ENCODE measurements at places on chromosomes 16 and 17. TPM values are rescaled to one million over a fixed set of nuclear protein-coding genes. Genes with fewer than 3 reads are reported as not detected.

The RNU2-1 gene
- not detected for total RNA-seq

The BRIP1 gene
- not detected for total RNA-seq

The CDRT15 gene
- total RNA-seq = not detected

The HEATR9 gene
- total RNA-seq = not detected

The ELMO3 gene
- 2.2 TPM for total RNA-seq

The CTRB1 gene
- total RNA-seq = not detected

The USP43 gene
- total RNA-seq = 0.24 TPM

The POLR3K gene
- 4.0 TPM for total RNA-seq

The HBZ gene
- total RNA-seq = not detected

The NTN1 gene
- total RNA-seq = 163 TPM

The METTL2A gene
- total RNA-seq = 11.3 TPM

The INPP5K gene
- total RNA-seq = 64.9 TPM

DNA sequence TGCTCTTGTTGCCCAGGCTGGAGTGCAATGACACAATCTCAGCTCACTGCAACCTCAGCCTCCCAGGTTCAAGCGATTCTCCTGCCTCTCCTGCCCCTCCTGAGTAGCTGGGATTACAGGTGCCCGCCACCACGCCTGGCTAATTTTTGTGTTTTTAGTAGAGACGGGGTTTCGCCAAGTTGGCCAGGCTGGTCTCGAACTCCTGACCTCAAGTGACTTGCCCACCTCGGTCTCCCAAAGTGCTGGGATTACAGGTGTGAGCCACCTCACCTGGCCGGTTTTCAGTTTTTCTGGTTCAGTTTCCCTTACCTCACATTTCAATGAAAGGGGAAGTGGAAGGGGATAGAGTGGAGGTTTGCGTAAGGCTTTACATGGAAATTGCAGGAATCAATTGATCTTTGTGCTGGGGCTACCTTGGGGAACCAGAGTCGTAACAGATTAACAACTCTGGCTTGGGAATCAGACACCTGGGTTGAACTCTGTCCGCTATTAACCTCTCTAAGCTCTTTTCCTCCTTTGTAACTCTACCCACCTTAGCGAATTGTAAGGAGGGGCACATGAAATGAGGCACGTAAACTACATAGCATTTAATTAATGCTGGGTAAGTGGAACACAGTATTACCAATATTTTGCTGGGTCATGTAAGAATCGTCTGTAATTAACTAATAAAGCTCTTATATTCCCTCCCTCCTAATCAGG is 3.2 kb downstream of the MPV17L start:
- no peak for DNase-seq

DNA sequence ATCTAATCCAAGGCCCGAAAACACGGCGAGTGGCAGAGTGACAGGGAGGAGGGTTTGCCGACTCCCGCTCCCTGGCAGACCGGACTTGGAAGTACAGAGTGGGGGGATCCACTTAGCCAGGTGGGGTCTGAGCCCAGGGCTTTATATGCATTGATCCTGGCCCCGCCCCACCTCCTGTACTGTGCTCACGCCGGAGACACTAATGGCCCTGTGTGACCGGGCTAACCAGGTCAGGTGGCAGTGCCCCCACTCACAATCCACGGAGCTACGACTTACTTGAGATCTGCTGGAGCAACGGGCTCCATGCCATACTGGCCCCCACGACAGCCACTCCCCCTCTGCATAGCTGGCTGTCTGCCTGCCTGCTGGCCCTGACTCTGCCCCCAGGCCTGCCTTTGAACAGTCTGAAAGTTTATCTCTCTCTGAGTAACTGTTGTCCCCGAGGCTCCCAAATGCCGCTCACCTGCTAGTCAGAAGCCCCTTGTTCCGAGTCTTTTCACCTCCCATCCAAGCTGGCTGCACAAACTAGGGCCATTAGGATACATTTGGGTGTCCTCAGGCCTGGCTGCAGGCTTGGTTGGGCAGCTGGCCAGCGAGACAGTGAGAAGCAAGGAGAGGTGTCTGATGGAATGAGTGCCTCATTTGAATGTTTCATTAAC is 28.0 kb downstream of the CACNA1G start:
- no peak for DNase-seq

DNA sequence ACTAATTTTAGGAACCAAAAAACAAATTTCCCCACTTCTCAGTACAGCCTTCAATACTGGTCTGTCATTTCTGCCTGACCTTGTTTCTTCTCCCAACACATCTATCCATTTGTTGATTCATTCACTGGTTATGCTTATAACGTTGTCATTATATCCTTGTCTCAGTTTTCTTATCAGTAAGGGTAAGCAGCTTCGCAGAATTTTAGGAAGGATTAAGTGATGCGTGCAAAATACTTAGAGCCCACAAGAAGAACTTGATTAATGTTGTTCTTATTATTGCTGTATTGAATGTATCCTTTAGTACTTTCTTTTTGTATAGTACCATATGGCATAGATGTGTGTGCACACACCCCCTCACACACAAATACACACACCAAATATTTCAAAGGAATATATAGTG is 403.5 kb upstream of the HSBP1 start:
- DNase-seq = no peak

GRCh38 chr16:85390511-85391174 is 222.5 kb upstream of the GSE1 start:
- DNase-seq = peak; percentile 95

GRCh38 chr16:2177561-2177960 is 18.8 kb downstream of the CASKIN1 start:
- DNase-seq = no peak

DNA sequence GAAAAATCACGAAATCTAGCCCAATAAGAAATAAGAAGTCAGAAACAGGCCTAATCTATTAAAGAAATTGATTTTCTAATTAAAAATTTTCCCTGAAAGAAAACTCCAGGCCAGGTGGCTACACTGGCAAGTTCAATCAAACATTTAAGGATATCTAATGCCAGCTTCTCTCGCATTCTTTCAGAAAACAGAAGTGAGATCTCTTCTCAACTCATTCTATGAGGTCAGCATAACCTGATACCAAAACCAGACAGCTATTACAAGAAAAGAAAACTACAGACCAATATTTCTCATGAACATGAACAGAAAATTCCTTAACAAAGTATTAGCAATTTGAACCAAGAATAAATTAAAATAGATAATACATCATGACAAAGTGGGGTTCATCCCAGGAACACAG is 52.4 kb downstream of the AXIN2 start:
- no peak for DNase-seq

DNA sequence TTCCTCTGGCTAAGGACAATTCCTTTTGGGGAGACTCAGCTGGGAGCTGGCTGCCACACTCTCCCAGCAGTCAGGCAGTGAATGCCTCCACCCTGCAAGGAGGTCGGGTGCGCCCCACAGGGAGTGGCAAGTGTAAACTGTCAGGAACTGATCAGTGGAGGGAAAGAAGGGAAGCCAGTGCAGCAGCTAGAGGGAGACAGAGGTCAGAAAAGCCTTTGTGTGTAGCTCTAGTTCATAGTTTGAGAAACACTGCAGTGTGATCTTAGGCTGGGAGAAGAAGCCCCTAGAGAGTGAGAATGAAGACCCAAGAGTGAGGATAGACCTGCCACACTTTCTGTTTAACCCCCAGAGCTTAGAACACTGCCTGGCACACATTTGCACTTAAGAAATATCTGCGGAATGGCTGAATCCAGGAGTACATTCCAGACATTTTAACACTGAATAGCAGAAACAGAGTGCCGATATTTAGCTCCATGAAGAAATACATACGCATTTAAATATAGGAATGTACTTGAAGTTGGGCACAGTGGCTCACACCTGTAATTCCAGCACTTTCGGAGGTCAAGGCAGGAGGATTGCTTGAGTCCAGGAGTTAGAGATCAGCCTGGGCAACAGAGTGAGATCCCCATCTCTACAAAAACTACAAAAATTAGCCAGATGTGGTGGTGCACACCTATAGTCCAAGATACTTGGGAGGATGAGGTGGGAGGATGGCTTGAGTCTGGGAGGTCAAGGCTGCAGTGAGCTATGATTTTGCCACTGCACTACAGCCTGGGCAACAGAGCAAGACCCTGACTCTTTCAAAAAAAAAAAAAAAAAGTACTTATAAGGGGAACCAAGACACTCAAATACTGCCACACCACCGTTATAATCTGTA is 11.1 kb upstream of the SLC5A11 start:
- no peak for DNase-seq

- peak; percentile 21 for DNase-seq
These were observed 70.9 kb upstream of the METRNL start for GRCh38 chr17:83008526-83008925.

GRCh38 chr16:68232335-68232734 is 3.6 kb downstream of the ESRP2 start:
- no peak for DNase-seq

DNA sequence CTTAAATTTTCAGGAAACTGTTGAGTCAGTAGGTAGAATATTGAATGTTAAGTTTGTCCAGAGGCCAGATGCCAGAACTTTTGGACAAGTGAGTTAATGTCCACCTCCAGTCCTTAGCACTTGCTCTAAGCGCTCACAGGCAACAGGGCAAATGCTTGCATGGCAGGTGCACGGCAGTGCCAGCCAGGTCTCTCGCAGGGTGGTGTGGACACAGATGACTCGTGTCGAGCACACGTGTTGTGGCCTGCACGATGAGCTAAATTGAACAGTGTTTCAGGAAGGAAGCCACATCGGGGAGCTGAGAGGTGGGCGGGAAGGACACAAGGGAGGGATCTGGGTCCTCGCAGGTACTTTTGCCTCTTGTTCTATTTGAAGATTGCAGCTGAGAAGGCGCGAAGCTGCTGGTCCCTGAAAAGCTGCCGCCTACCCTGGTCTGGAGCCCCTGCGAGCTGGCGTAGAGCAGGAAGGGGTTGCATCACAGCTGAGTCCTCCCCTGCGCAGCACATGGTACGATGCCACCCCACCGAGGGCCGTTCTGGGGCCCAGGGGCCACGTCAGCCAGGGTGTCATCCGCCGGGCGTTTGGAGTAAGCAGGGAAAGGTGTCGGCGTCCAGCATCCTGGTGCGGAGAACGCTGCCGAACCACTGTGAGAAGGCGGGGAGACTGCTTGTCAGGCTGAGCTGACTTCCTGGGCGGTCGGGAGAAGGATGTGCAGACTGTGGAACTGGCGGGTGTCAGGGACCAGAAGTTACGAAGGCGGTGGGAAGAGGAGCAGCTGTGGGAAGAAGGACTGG is 6.3 kb downstream of the RAB40C start:
- no peak for DNase-seq

GRCh38 chr16:73408311-73408710 is 360.4 kb upstream of the ZFHX3 start:
- no peak for DNase-seq

DNA sequence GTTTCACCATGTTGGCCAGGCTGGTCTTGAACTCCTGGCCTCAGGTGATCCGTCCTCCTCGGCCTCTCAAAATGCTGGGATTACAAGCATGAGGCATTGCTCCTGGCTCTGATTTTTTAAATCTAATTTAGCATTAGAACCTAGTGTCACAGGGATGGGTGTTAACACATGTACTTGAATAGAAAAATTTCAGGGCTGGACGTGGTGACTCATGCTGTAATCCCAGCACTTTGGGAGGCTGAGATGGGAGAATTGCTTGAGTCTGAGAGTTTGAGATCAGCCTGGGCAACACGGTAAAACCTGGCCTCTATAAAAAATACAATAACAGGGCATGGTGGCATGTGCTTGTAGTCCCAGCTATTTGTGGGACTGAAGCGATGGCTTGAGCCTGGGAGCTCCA is 6.0 kb upstream of the RNF135 start:
- DNase-seq = no peak

DNA sequence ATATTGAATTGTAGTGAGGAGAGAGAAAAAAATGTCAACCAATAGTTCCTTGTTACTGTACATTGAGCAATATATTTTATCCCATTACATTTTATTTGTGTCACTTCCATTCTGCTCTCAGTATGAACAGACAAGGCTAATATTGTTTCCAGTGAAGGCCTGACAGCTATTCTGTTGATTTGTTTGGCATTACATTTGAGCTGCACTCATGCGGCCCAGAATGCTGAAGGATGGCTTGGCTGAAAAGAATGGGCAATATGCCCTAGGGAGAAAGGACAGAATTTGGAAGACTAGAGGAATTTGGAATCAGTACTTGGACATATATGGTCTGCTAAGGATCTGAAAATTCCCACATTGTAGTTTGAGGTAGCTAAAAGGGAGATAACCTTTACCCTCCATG is 1294.4 kb downstream of the CDH8 start:
- no peak for DNase-seq

DNA sequence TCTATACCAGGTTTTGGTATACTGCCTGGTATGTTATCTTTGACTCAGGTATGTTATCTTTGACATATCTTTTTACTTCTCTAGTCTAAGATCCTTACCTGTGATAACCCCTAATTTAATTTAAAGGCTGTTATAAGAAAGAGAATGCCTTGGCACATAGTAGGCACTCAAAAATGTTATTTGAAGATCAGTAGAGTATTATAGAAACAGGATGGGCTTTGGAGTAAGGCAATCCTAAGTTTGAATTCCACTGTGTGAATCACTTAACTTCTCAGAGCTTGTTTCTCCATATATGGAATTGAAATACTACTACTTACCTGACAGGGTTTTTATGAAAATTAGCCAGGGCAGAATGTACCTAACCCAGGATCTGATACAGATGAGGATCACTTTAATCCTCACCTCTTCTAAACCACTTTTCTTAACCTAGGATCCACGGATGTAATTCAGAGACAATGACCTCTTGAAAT is 1.2 kb downstream of the BRIP1 start:
- no peak for DNase-seq

- DNase-seq = no peak
These were observed 5.6 kb upstream of the PGS1 start for GRCh38 chr17:78372841-78373240.

GRCh38 chr16:90009172-90009899 is 9.9 kb downstream of the DBNDD1 start:
- DNase-seq = no peak

- DNase-seq = peak; percentile 95
These were observed 98.2 kb downstream of the AXIN2 start for GRCh38 chr17:65463242-65463641.

- no peak for DNase-seq
These were observed 194.5 kb downstream of the SOX9 start for GRCh38 chr17:72315122-72315913.

DNA sequence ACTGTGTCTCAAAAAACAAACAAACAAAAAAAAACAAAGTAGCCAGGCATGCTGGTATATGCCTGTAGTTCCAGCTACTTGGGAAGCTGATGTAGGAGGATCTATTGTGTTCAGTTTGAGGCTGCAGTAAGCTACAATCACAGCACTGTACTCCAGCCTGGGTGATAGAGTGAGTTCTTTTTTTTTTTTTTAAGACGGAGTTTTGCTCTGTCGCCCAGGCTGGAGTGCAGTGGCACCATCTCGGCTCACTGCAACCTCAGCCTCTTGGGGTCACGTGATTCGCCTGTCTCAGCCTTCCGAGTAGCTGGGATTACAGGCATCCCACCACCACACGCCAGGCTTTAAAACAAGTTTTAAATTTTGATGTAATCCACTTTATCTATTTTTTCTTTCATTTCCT is 80.2 kb upstream of the STAC2 start:
- no peak for DNase-seq

DNA sequence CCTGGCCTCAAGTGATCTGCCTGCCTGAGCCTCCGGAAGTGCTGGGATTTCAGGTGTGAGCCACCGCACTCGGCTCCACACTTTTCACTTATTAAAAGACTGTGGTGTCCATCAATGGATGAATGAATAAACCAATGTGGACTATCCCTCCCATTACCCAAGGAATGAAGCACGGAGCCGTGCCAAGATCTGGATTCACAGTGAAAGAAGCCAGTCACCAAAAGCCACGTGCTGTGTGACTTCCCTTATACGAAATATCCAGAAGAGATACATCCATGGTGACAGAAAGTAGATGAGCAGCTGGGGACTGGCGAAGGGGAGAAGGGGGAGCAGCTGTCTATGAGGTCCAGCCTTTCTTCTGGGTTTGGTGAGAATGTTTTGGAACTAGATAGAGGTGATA is 48.2 kb upstream of the STH start:
- DNase-seq = no peak

- DNase-seq = peak; percentile 84
These were observed 98.9 kb downstream of the AATF start for GRCh38 chr17:37047631-37048104.

Measured in right atrium auricular region (tissue), 2 donors.